ENCODE measurements at places on chromosomes 1 and 21. TPM values are rescaled to one million over a fixed set of nuclear protein-coding genes. Genes with fewer than 3 reads are reported as not detected.

The KPRP gene
- total RNA-seq = not detected

The LCE3D gene
- not detected for total RNA-seq

DNA sequence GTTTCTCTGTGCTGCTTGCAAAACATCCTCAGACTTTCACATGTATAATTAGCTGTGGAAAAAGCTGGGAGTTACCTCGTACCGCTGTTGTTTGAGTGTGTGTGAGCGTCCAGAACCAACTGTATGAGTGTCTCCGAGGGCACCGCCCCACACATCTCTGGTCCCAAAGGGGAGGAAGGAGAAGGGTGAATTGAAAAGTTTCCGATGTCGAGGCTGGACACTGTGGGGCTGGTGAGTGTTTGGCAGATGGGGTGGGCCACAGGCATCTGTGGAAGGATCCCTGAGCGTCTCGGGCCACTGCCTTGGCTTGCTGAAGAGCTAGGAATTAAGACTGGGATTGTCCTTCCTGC lies 1.2 kb downstream of the ATP2B4 start:
- DNase-seq = peak; percentile 81

The CD1D gene
- total RNA-seq = not detected

DNA sequence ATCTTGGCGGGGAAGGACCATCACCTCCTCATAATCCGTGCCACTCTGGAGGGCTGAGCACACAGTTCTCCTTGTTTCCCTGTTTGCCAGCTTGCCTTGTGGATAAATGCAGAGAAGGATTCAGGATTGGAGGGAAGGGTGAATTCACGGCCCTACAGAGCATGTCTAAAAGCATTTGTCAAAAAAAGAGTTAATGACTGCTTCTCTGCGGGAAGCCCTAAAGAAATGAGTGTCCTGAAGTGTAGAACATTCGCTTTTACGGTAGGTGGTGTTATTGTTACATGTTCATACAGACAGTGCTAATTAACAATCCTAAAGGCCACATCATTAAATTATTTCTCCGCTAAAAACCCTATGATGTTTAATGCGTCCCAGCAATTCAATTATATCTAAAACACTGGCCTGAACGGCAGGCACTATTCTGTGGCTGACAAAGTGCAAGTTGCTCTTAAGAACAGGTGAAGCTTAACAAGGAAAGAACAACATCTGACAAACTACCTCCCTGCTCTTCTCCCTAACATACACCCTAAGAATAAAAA lies 112.3 kb upstream of the NFIA start:
- DNase-seq = no peak

DNA sequence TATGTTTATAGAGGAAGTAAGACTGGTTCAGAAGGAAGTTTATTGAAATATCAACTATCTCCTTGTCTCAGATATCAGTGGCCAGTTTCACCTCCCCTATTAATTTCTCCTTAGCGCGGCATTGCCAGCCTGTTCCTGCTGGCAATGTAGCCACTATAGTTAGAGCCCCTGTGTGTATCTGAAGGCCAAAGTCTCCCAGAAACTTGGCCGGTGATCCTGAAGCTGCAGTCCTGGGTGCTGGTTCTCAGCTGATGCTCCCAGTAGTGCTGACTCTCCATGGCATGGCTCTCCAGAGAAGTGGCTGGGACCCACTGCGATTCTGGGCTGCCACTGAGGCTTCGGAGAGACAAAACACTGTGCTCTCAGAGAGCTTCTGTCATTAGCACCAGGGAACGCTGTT lies 59.9 kb downstream of the TNN start:
- DNase-seq = no peak

- peak; percentile 96 for DNase-seq
These were observed at the start of gene KTI12 for GRCh38 chr1:52033190-52034049. TSS of gene KTI12 (minus strand) at chr1:52033810. CDS start at chr1:52033761, 49 bp downstream.

The SIPA1L2 gene
- total RNA-seq = 3.1 TPM

The IGSF9 gene
- total RNA-seq = not detected

- no peak for DNase-seq
These were observed 14.0 kb downstream of the NES start for GRCh38 chr1:156663178-156663577.

- DNase-seq = no peak
These were observed 789 bp downstream of the BTF3L4 start for GRCh38 chr1:52056937-52057231.

DNA sequence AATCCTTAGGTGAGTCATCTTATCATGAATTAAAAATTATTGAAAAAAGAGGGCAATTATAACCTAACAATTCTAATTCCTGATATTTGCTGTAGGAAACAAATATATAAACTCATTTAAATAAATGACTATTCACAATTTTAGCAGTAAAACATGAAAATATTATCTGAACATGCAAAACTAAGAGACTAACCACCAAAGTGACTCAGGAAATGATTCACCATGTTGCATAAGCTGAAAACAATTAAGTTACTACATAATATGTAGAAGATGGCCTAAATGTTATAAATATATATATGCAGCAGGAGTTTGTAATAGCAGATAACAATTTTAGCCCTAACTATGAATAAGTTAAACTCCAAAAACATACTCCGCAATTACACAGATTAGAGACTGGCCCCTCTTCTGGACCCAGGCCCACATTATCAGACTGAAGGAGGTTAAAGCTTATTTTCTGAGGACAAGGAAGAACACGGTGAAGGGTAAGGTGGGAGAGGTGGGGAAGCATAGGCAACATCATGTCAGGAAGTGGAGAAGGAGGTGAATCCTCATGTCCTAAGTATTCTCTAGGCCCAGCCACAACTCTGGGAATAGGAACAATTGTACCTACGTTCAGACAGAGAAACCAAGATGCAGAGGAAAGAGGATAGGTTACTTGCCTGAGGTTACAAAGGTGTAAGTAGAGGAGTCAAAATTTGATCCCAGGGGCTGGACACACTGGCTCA lies 15.6 kb upstream of the AIM2 start:
- no peak for DNase-seq

DNA sequence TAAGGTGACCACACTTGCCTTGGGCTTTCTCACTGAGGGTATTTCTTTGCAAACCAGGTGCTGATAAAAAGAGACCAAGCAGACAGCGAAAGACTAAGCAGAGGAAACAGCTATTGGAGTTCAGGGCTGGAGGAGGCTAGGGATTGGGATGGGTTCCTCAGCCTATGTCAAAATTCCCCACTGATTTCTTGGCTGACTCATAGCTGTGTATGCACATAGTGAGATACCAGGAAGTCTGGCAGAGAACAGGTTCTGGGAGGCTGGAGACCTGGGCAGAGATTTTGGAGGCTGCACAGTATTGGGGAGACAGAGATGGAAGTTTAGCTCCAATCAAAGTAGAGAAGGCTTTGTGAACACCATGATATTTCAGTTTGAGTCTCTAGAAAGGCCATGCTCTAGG lies 25.3 kb downstream of the YARS1 start:
- no peak for DNase-seq

DNA sequence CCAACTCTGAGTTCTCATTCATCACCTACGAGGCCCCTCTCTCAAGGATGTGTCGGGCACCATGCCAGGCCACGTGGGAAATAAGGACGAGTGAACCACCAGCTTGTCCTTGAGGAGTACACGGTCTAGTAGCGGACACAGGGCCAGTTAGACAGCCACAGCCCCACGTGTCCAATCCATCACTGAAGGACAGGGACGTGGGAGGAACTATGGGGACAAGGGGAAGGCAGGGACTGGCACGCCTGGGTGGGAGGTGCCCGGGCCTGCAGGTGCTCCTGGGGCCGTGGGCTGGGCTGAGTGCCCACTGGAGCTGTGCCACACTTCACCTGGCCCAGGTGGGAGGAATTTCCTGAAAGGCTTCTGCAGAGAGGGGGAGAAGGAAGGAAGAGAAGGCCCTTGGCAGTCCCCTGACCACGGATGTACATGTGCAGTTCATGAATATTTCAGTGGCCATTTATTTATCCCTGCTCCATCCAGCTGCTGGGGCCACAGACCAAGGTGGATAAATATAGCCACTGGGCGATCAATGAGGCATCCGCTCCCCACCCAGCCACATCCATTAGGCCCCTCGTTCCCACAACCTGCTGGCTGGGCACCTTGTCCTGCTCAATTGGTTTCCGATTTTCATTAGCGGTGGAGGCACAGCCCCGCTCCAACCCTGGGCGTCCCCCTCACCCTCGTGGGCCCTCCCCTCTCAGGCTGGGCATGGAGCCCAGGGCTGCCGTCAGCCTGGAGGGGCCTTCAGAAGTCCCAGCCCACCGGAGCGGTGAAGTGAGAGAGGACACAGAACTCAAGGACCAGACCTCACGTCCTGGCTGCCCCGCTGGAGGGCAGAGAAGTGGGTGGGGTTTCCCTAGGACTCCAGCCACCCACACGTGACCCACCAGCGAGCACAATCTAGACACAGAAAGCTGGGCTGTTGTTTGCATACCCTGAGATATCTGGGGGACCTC lies 59.5 kb downstream of the CASZ1 start:
- no peak for DNase-seq

GRCh38 chr1:65092691-65093090 lies 55.3 kb upstream of the AK4 start:
- DNase-seq = no peak

GRCh38 chr1:17612831-17613230 lies 73.3 kb downstream of the ARHGEF10L start:
- DNase-seq = no peak

The TIAM1 gene
- total RNA-seq = 105 TPM

DNA sequence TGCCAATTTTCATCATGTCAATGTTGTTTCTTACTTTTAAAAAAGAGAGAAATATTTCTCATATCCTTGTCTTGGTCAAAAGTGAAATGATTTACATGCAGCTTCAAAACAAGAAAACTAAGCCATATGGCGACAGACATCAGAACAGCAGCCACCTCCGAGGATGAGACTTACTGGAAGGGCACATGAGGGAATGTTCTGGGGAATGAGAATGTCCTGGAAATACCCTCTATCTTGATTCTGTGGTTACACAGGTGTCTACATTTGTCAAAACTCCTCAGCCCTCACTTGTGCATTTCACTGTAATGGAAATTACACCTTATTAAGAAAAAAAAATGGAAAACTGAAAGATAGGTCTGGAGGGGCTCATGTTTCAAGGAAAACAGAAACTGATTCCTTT lies 14.2 kb upstream of the ECE1 start:
- DNase-seq = no peak

GRCh38 chr1:222060210-222060916 lies 318.5 kb upstream of the DUSP10 start:
- no peak for DNase-seq

- no peak for DNase-seq
These were observed 809.9 kb upstream of the RGS18 start for GRCh38 chr1:191348328-191348727.

GRCh38 chr1:167631936-167632614 lies 2.0 kb downstream of the RCSD1 start:
- DNase-seq = peak; percentile 79

GRCh38 chr1:12005488-12006166 lies 13.7 kb upstream of the MIIP start:
- DNase-seq = no peak

- DNase-seq = no peak
These were observed 10.4 kb downstream of the SH3BGRL3 start for GRCh38 chr1:26290122-26290881.

- DNase-seq = no peak
These were observed 29.9 kb upstream of the POFUT2 start for GRCh38 chr21:45317398-45318145.

DNA sequence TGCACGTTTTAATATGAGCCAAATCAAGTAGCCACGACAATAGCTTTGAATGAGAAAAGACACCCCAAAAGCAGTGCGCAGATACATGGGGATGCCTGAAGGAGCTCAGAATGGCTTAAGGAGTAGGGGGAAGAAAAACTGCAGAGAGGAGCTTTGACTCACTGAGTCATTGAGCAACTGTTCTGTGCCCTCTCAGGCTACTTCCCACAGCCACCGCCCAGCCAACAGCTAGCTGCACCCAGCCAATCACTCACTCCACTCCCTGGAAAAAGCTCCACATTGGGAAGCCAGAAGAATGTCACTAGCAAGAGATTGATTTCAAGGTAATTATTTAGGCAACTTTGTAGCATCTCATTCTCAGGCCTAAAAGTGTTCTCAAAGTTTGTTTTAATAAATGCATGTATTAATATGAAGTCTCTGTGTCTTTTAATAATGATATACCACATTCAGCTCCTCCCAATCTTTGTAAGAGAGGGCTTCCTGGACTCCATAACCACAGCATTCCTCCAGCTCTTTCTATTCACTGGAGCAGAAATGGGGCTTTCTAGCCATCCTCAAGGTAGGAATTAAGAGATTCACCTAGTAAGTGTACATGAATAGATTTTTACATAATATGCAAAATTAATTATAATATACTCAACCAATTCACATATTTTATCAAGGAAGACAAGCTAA lies 16.8 kb downstream of the DUSP10 start:
- DNase-seq = peak; percentile 52

GRCh38 chr1:70672442-70672888 lies 261.4 kb downstream of the CTH start:
- DNase-seq = no peak

DNA sequence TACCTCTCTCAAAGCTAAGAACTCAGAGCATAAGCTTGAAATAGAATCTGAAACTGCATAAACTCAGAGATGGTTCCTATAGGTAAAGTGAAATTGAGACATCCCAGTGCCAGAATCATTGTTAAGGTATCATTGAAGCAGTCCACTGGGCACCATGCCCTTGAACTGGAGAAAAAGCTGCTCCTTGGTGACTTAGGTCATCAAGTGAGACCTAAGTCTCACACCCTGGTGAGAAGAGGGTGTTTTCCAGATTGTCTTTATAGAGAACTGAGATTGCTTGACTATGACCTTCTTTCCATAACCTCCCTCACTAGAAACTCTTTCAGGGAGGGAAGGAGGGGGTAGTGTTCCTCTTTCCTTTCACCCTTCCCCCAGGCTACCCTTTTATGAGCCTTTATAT lies 9.4 kb upstream of the ATP6V1G3 start:
- DNase-seq = no peak

The PLA2G2A gene
- total RNA-seq = not detected

DNA sequence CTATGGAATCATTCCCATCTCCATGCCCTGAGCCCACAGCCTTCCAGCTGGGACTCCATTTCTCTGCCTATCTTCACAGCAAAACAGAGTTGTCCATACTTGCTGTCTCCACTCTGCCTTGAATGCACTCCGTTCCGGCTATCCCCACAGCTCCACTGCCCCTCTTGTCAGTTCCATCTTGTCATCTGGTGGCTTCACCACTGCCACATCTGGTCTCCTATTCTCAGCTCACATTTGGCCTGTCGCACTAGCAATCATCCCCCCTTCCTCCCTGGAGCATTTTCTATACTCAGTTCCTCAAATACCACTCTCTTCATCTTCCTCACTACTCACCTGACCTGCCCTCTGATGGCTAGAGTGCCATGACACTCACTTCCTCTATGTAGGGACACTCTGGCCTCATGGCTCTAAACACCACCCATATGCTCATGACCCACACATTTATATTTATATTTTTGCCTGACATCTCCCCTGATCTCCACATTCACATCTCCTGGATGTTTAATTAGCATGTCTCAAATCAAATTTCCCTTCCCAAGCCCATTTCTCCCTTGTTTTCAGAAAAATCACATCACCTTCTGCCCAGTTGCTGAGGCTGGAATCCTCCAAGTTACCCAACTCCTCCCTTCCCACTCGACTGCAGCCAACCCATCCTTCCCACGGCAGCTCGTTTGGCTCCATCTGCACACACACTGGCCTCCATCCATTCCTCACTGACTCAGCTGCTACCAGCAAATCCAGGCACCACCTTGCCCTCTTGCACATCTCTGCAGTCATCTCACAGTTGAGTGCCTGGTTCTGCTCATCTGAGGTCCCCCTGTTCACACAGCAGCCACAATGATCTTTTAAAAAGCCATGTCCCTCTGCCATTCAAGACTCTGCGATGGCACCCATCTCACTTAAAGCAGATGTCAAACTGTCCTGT lies 6.1 kb downstream of the ZNF692 start:
- DNase-seq = no peak

The LRRC3 gene
- total RNA-seq = 2.4 TPM

GRCh38 chr21:42572906-42573495 lies 59.3 kb downstream of the SLC37A1 start:
- no peak for DNase-seq

Data from activated CD4-positive, alpha-beta T cell treated with anti-CD3 and anti-CD28 coated beads, Interleukin-2, amount 10 ng/mL, durations not matched to agents 24 days and 14 days (primary cell).